Testis (tissue), 5 donors: ENCODE measurements at places on chromosomes 4 and X. TPM values are rescaled to one million over a fixed set of nuclear protein-coding genes. Genes with fewer than 3 reads are reported as not detected.

- no peak for DNase-seq
Measured at GRCh38 chr4:145882604-145883003, 56.0 kb downstream of the ZNF827 start.

DNA sequence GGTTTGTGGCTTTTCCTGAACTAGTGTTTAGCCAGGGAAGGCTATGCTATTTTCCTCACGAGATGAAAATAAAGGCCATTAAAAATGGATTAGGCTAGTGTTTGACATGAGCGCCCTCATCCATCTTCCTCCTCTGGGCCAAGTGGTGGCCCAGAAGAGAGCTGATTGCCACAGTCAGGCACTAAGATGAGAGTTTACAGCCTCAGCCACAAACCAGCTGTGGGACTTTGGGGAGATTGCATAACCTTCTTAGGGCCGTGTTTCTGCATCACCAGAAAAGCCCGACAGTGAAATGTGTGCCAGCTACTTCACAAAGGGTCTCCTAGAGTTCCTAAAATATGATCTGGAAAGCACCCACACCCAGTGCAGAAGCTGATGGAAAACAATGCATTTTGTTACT is 42.3 kb upstream of the LNX1 start:
- no peak for DNase-seq

- no peak for DNase-seq
Measured at GRCh38 chr4:24889991-24890390, 22.9 kb downstream of the CCDC149 start.

RELL1 gene
- 20.4 TPM for total RNA-seq

GRCh38 chr4:181517491-181517890 is 725.7 kb upstream of the TENM3 start:
- no peak for DNase-seq

DNA sequence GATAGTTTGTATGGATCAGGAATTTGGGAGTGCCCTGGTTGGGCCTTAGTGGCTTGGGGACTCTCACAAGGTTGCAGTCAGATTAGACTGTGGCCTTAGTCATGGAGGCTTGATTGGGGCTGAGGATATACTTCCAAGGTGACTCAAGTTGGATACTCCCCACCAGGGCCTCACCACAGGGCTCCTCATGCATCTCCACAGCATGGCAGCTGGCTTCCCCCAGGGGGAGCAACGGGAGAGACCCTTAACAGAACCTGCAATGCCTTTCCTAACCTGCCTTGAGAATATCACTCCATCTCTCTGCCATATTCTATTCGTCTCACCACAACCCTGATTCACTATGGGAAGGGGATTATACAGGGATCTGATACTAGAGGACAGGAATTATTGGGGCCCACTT is 161.9 kb downstream of the RELL1 start:
- DNase-seq = no peak

UGT8 gene
- 6.9 TPM for total RNA-seq

- no peak for DNase-seq
Measured at GRCh38 chrX:72465889-72466288, 106.8 kb downstream of the HDAC8 start.

DNA sequence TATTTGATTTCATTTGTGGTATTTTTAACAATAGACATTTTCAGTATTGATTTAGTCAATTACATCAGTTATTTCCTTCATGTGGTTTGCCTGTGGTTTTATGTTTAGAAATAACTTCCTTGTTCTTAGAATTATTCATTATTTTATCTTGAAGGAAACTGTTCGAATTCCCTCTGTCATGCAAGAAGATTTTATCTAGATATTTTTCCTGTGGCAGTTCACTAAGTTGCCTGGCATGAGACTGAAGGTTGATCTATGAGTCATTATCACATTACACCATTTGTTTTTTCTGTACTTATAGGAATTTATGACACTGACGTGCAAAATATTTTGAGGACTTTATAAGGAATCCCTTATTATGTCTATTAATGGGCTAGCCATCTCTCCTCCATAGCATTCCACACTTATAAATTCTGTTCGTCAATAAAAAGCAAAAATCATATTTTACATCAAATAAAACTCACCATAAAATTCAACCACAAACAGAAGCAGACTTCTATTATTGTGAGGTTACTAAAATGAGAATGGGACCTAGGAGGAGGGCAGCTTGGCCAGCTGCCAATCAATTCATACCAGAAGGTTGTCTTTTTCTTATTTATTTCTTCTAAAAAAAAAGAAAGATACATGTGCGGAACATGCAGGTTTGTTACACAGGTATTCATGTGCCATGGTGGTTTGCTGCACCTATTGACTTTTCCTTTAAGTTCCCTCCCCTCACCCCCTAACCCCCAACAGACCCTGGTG is 179.0 kb downstream of the KCNIP4 start:
- no peak for DNase-seq

- DNase-seq = no peak
Measured at GRCh38 chrX:37332055-37332454, 17.1 kb upstream of the PRRG1 start.

- DNase-seq = no peak
Measured at GRCh38 chr4:1602655-1603412, 81.3 kb downstream of the FAM53A start.

DNA sequence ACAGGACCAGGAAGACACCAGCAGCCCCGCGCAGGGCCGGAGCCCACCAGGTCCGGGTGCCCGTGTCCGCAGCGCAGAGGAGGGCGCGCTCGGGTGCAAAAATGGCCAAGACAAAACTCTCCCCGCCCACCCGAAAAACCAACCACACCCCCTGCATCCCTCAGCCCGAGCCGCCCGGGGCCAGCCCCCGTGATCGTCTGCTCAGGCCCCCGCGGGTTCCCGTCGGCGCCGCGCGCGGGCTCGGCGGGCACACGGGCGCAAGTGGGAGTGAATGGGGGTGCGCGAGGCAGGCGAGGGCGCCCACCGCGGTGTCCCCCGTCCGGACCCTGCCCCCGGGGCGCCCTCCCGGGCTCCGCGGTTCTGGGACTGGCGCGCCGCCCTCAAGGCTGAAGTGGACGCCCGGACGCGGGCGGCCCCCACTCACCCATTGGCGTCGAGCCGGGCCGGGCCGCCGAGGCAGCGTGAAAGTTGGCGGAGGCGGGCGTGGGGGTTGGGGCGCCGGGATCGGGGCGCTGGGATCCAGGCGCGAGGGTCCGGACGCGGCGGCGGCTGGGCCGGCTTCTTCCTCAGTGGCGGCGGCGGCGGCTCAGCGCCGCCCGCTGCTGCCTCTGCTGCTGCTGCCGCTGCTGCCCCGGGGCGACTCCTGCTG is 393 bp downstream of the SH3KBP1 start:
- DNase-seq = peak; percentile 13

ARX gene
- total RNA-seq = 7.7 TPM

PTTG2 gene
- 0.50 TPM for total RNA-seq

GRCh38 chr4:122065915-122066314 is 86.2 kb upstream of the BLTP1 start:
- DNase-seq = no peak

DNA sequence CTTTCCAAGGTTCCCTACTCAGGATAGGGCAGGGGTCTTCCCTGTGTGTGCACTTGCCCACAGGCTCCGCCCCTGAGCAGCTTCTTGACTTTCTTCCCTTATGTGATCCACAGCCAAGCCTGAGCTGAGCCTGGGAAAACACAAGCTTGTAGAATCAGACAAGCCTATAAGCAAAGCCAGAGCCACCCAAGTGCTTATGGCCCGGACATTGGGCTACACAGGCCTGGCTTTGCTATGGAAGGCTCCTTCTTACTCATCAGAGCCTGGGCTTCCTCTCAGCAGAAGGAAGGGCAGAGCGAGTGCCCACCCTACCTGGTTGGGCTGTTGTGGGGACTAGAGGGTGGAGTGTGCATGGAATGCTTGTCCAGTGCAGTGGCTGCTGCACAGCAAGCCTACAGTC is 1.3 kb upstream of the TNIP2 start:
- no peak for DNase-seq

HSFX3 gene
- 5.6 TPM for total RNA-seq

DNA sequence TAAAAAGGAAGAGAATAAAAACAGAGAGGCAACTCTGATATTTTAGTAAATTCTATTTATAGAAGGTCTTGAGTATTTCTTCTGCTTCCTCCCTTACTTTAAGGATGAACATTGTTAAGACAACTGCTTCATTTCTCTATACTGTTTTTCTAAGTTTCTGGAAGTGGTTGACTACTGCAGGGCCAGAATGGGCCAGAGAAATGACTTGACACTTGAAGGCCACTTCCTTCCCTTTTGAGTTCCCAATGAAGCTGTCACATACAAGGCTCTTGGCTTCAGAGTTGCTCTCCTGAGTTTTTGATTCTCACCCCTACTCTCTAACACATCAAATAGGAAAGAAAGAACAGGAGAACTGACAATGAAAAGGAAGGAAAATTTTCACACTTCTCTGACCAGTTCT is 37.6 kb downstream of the PKD2 start:
- no peak for DNase-seq

DNA sequence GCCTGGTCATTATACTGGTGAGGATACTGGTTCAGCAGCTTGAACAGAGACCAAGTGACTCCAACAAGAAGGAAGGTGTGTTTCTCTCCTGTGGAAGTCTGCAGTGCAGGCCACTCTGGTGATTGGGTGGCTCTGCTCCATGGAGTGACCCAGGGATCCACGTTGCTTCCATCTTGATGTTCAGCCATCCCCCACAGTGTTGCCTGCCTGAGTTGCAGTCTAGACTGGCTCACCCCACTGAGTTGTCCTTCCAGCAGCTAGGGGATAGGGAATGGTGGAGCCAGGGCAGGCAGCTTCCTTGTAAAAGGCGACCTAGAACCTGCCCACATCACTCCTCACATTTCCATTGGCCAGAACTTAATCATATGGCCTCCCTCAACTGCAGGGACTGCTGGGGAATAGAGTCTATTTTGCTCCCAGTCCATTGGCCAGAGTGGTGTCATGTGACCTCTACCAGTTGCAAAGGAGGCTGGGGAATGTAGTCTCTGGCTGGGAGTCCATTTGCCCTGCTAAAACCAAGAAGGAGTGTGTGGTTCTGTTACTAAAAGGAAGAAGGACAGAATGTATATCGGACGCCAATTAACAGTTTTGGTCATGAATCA is 8.0 kb downstream of the MAN2B2 start:
- peak; percentile 74 for DNase-seq

DNA sequence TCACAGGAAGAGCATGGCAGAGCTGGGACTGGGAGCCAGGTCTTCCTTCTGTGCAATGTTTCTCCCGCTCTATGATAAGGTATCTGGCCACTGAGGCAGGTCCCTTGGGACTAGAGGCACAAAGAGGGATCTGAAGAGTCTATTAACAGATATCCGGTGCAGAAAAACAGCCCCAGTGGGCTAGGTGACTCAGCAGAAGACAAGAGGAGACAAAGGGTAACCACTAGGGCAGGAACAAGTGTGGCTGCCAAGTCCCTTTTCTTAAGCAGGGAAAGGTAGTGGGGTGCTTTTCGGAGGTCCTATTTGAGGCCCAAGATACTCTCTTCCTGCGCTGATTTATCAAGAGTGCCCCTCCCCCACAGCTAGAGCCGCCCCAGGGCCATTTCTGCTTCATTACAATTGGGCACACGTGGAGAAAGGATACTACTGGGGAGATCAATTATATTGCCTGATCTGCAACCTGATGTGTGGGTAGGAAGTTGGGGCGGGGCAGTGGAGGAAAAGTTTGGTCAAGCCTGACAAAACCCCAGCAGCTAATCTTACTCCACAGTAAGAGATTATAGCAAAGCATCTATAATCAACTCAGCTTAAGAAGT is at the start of gene DGAT2L6:
DGAT2L6 (plus strand) TSS at position 546 of the 596 bp plus-strand sequence. CDS start 100 bp downstream, outside the sequence.
- DNase-seq = no peak

DNA sequence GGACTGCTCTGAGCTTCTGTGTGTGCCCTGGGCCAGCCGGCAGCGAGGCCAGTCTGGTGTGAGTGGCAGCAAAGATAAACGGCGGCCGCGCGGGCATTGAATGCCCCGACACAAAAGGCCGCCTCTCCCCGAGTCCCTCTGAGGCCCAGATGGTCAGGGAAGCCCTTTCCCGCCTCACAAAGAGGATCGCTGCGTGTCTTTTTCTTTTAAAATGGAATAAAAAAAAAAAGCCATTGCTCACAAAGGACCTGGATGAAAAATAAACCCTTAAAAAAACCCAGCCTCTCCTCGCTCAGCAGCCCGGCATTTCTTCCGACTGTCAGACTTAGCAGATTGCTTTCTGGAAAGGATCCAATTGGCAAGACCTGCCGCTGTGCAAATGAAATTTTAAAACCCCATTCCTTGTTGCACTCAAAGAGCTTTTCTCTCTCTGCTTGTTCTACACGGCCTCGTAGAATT is 578.7 kb downstream of the BCOR start:
- peak; percentile 38 for DNase-seq

GRCh38 chr4:112916868-112917267 is 132.6 kb upstream of the ANK2 start:
- no peak for DNase-seq

DNA sequence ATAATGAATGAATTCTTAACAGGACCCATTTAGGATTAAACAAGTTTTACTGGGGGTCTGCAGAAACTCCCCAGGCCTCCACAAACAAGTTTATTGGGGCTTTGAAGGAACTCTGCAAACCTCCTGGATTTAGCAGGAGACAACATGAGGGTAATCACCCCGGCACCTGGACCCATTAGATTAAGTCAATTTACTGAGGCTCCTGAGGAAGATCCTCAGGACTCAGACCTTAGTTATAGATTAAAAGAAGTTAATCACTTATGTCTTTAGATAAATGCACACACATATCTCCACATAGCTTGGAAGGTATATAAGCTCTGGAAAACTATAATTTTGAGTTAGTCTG is 29.4 kb downstream of the XG start:
- no peak for DNase-seq
